Liver (tissue), 10 donors: ENCODE measurements at places on chromosomes 2 and 18.

DNA sequence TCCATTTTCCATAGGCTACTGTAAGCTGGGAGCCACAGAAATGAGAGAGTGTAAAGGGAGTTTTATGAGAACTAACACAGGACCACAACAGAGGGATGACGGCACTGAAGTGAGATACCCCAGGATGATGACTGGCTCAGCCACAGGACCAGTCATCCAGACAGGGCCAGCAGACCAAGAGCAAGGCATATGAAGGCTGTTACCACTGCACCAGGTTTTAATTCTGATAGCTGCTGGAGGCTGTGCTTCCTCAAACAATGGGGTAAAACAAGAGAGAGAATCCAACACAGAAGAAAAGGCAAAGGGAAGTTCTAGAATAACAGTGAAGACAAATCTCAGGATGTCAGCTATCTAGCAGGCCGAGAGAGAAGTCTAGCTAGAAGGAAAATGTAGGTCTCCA, 94.9 kb downstream of the BCL2 start:
- no peak overlapping the region for H3K27ac ChIP-seq
- H3K4me1 ChIP-seq, result no peaks in the 10 kb centered on the region
- H3K36me3 ChIP-seq, result no peaks in the 10 kb centered on the region
- no peaks in the 10 kb centered on the region for H3K27me3 ChIP-seq
- no peak for DNase-seq
- no peak overlapping the region for H3K4me3 ChIP-seq

GRCh38 chr18:666177-666576, 8.7 kb downstream of the TYMS start:
- H3K27ac ChIP-seq, result no peak overlapping the region
- no peak for DNase-seq
- H3K4me1 ChIP-seq, result peaks cover 6% of the 10 kb centered on the region
- no peaks in the 10 kb centered on the region for H3K27me3 ChIP-seq
- no peak overlapping the region for H3K4me3 ChIP-seq

- H3K27me3 ChIP-seq, result no peaks in the 10 kb centered on the region
- H3K4me1 ChIP-seq, result no peaks in the 10 kb centered on the region
- DNase-seq, result no peak
- H3K4me3 ChIP-seq, result no peak overlapping the region
- H3K36me3 ChIP-seq, result no peaks in the 10 kb centered on the region
Observed at GRCh38 chr18:39037925-39038324, 1472.3 kb upstream of the CELF4 start.

GRCh38 chr2:12270876-12271588, 445.7 kb upstream of the TRIB2 start:
- H3K27me3 ChIP-seq, result no peaks in the 10 kb centered on the region
- H3K4me1 ChIP-seq, result no peaks in the 10 kb centered on the region
- H3K27ac ChIP-seq, result no peak overlapping the region
- no peak overlapping the region for H3K4me3 ChIP-seq
- no peak for DNase-seq
- H3K36me3 ChIP-seq, result no peaks in the 10 kb centered on the region

GRCh38 chr18:75264195-75264594, 53.6 kb downstream of the TSHZ1 start:
- H3K36me3 ChIP-seq, result no peaks in the 10 kb centered on the region
- H3K4me3 ChIP-seq, result no peak overlapping the region
- DNase-seq, result no peak
- no peak overlapping the region for H3K27ac ChIP-seq

GRCh38 chr2:44550561-44550960, 188.8 kb downstream of the CAMKMT start:
- H3K4me1 ChIP-seq, result peaks cover 2% of the 10 kb centered on the region
- H3K27ac ChIP-seq, result no peak overlapping the region
- DNase-seq, result no peak
- H3K4me3 ChIP-seq, result no peak overlapping the region

DNA sequence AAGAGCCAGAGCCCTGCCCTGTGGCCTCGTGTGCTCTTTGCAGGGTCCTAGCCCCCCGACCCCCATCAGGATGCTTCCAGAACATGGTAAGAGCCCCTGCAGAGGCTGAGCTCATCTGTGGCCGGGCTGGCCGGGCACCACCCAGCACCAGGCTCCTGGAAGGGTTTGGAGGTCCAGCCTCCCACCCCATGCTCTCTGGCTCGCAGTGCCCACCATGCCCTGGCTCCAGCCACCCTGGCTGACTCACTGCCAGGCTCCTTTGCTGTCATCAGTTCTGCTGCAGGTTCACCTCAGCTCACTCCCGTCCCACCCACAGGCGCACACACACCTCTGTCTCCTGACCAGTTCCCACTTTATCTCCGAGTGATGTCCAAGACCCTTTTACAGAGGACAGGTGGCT, 37.5 kb downstream of the EIF4E2 start:
- no peaks in the 10 kb centered on the region for H3K27me3 ChIP-seq
- peaks cover 2% of the 10 kb centered on the region for H3K4me1 ChIP-seq
- no peaks in the 10 kb centered on the region for H3K36me3 ChIP-seq
- H3K4me3 ChIP-seq, result no peak overlapping the region
- H3K27ac ChIP-seq, result no peak overlapping the region
- no peak for DNase-seq

- H3K27ac ChIP-seq, result no peak overlapping the region
- H3K4me1 ChIP-seq, result no peaks in the 10 kb centered on the region
- DNase-seq, result no peak
Observed at GRCh38 chr18:35436076-35436649, 59.0 kb upstream of the ZNF396 start.

DNA sequence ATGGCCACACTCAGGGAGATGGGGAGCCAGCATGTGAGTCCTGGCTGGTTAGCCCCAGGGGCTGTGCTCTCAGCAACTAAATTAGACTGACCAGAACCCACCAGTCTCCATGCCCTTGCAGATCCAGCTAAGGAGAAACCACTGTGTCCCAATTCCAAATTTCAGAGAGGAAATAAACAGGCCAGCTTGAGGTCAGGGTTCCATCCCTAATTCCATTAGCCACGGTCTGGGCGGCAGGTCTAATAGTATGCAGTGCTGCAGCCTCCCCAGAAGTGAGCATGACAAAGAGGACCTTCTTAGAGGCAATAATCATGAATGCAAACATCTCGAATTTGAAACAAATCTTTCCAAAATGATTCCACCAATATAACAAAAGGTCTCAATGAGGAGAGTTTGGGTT, 671.2 kb downstream of the BCL11A start:
- H3K27ac ChIP-seq, result no peak overlapping the region
- no peaks in the 10 kb centered on the region for H3K4me1 ChIP-seq
- H3K36me3 ChIP-seq, result no peaks in the 10 kb centered on the region
- H3K27me3 ChIP-seq, result no peaks in the 10 kb centered on the region

DNA sequence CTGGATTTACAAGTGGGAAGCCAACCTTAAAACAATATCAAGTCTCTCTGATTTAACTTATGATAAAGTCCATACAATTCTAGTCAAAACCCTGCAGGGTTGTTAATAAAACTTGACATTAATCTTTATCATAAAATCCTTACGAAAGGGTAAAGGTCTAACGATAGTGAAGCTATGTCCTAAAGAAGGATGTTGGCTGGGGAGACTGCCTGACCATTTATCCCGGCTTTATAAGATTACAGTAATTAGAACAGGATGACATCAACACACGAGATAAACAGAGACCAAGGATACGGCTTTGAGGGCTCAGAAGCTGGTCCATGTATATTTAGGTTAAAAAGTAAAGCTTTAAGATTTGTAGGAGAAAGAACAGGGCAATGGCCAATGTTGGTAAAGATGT, 189.0 kb upstream of the COPS8 start:
- no peaks in the 10 kb centered on the region for H3K36me3 ChIP-seq
- no peak overlapping the region for H3K27ac ChIP-seq
- no peak overlapping the region for H3K4me3 ChIP-seq
- no peak for DNase-seq

GRCh38 chr2:170377500-170378207, 199.7 kb downstream of the MYO3B start:
- no peaks in the 10 kb centered on the region for H3K4me1 ChIP-seq
- H3K36me3 ChIP-seq, result no peaks in the 10 kb centered on the region
- no peak overlapping the region for H3K4me3 ChIP-seq
- H3K27ac ChIP-seq, result no peak overlapping the region
- peaks cover 10% of the 10 kb centered on the region for H3K27me3 ChIP-seq

DNA sequence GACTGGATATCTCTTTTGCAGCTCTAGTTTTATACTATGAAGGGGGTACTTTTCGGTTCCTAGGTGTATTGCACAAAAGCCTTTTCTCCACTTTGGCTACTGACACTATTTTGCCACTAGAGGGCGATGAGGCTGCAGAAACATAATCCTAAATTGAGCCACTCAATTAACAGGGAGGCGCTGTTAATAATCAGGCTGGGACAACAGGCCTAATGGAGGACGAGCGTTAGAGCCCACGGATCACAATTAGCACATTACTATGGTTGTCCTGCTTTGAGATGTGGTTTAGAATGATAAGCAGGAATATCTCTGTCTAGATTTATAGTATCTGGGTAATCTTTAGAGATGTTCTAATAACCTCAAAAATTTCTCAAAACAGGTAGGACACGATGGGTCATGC, 62.2 kb upstream of the PMAIP1 start:
- H3K27ac ChIP-seq, result no peak overlapping the region
- no peaks in the 10 kb centered on the region for H3K4me1 ChIP-seq
- H3K36me3 ChIP-seq, result no peaks in the 10 kb centered on the region

GRCh38 chr18:58201733-58202730, 158.0 kb downstream of the NEDD4L start:
- no peaks in the 10 kb centered on the region for H3K27me3 ChIP-seq
- H3K4me3 ChIP-seq, result no peak overlapping the region
- no peaks in the 10 kb centered on the region for H3K4me1 ChIP-seq

DNA sequence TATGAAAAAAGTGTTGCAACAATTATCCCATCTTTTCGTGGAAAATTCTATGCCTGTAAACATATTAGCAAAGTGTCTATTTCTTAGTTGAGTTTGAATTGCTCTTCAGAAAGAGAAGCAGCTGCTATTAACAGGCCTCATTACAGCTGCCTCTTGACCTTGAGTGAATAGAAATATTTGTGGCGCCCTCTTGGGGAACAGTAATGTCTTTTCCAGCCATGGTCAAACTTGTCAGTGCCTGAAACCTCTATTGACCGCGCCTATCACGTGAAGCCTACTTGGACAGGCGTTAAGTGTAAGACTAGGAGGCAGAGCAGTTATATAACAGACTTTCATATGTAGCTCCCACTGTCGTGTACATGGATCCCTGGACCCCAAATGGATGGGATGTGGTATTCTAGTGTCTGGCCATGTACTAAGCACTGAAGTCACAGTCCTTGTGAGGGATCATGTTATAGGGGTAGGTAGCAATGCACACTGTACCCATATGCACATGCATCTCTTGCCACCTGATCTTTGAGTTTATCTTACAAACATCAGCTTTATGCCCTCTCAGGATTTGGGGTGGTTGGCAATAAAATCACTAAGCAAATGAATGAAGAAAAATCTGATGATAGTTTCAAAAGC, 245.0 kb downstream of the PTGR3 start:
- H3K4me1 ChIP-seq, result no peaks in the 10 kb centered on the region
- DNase-seq, result no peak
- H3K27ac ChIP-seq, result no peak overlapping the region
- no peak overlapping the region for H3K4me3 ChIP-seq
- H3K27me3 ChIP-seq, result no peaks in the 10 kb centered on the region
- H3K36me3 ChIP-seq, result no peaks in the 10 kb centered on the region

GRCh38 chr2:164745012-164745797, 96.4 kb downstream of the COBLL1 start:
- H3K36me3 ChIP-seq, result no peaks in the 10 kb centered on the region
- H3K27me3 ChIP-seq, result no peaks in the 10 kb centered on the region
- no peak for DNase-seq
- no peak overlapping the region for H3K4me3 ChIP-seq
- H3K4me1 ChIP-seq, result peaks cover 3% of the 10 kb centered on the region
- H3K27ac ChIP-seq, result no peak overlapping the region

DNA sequence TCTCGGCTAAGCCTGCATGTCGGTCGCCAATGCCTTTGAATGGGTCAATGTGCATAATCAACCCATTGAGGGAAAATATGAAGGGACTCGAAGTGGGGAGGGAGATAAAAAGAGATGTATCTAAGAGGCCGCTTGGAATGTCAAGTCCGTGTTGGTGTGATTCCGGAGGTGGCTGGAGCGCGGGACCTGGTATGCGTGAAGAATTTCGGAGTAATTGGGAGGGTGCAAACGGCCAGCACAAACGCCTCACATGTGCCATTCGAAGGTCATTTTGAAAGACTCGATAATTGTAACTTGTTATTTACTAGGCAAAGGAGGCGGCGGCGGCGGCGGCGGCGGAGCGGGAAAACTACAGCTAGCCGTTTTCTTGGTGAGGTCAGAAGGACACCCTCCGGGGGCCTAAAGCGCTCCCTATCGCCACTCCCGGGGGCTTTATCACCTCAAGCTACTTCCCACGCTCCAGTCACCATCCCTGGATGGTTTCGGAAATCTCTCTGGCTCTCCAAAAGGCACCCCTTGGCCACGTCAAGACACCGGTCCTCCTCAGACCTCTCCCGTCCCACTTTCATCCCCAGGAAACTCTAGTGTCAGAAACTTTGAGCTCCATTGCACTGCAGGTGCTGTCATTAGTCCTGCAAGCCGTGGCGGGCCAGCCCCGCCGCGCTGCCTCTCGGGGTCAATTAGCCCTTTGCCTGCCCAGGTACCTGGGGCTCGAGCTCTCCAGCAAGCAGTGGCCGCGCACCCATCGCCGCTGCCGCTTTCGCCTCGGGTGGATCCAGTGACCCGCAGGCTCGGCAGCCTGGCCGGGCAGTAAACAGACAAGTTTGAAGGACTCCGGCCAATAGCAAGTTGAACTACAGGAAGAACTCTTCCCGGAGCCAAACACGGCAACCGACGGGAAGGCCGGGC, 1.5 kb downstream of the ERBB4 start:
- peaks cover 11% of the 10 kb centered on the region for H3K4me1 ChIP-seq
- DNase-seq, result no peak
- no peak overlapping the region for H3K27ac ChIP-seq
- H3K4me3 ChIP-seq, result peak overlapping the region; percentile 56
- H3K27me3 ChIP-seq, result no peaks in the 10 kb centered on the region

- H3K4me1 ChIP-seq, result peaks cover 29% of the 10 kb centered on the region
- H3K36me3 ChIP-seq, result peaks cover 10% of the 10 kb centered on the region
- no peak overlapping the region for H3K4me3 ChIP-seq
Observed at GRCh38 chr2:216117561-216118340, 8.6 kb downstream of the XRCC5 start.

DNA sequence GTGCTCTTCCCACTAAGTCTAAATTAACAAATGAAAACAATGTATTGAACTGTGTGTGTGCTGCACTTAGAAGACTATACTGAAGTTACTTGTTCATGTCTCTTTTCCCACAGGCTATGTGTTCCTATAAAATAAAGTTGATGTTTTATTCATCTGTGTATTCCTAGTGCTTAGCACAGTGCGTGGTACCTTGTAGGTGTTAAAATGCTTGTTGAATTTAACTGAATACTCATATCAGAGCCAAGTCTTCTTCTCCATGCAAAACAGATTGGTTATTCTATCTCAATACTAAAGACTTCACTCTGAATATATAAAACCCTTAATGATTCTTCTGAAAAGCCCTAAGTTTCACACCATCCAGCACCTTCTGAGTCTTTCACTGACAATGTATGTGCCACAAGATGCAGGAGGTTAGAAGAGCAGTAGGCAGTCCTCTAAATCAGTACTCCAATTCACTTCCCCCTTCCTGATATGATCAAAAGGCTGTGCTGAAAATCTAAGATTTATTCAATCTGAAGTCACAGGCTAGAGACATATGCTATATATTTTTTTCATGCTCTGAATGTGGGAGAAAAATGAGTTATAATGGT, 231.7 kb upstream of the CCDC150 start:
- no peaks in the 10 kb centered on the region for H3K4me1 ChIP-seq
- no peak overlapping the region for H3K4me3 ChIP-seq
- no peak for DNase-seq
- no peaks in the 10 kb centered on the region for H3K36me3 ChIP-seq
